ENCODE measurements at places on chromosomes 5 and 9.

GRCh38 chr5:169906745-169907649, 73.3 kb downstream of the INSYN2B start:
- DNase-seq: no peak

- no peak for DNase-seq
Measured at GRCh38 chr9:75452512-75452911, 364.2 kb downstream of the OSTF1 start.

GRCh38 chr5:13985731-13986418, 41.4 kb upstream of the DNAH5 start:
- DNase-seq: no peak

DNA sequence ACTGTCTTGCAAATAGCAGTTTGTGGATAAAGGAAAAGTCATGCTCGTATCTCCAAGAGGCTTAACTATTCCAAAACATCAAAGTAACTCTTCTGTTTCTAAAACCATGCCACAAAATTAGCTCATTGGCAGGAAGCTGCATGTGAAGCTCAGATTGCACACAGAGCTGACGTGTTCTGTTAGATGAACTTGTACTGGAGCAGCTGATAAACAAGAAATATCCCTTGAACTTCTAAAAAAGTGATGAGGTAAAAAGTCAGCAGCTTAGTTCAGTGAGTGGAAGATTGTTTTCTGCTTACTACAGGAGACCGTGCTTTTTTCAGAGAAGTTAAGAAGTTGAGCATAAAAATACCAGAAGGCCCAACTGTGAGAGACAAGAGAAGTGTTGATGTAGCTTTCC, 113.2 kb downstream of the SLC12A2 start:
- no peak for DNase-seq

DNA sequence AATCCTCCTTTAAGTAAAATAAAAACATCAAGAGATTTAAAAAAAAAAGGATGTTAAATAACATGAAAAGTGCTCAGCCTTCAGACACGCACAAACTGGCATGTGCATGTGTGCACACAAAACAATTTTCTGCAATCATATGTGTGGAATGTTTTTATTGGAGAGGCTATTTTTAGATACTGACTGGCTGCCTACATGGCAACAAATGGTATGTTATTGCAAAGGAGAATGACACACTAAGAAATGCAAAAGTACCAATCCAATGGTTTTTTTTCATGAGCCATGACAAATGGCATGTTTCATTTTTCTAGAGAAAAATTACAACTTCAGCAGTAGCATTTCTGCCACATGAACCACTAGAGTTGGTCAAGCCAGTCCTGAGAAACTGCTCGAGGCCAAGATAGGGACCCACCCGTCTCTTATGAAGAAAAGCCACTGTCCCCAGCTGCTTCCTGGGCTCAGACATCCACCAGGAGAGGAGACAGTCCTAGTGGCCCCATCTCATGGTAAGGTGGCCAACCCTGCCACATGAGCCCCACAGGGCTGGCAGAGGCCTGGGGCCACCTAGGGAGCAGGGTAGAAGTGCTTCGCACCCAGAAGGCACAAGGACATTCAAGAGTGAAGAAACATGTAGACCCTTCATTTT, 116.4 kb downstream of the MYO10 start:
- no peak for DNase-seq

GRCh38 chr5:56950626-56951125, 1.2 kb downstream of the MIER3 start:
- DNase-seq: peak; percentile 42
